ENCODE measurements at places on chromosomes 12 and 14.

GRCh38 chr14:21917699-21918436, 244.2 kb upstream of the OR4E1 start:
- DNase-seq, result no peak

DNA sequence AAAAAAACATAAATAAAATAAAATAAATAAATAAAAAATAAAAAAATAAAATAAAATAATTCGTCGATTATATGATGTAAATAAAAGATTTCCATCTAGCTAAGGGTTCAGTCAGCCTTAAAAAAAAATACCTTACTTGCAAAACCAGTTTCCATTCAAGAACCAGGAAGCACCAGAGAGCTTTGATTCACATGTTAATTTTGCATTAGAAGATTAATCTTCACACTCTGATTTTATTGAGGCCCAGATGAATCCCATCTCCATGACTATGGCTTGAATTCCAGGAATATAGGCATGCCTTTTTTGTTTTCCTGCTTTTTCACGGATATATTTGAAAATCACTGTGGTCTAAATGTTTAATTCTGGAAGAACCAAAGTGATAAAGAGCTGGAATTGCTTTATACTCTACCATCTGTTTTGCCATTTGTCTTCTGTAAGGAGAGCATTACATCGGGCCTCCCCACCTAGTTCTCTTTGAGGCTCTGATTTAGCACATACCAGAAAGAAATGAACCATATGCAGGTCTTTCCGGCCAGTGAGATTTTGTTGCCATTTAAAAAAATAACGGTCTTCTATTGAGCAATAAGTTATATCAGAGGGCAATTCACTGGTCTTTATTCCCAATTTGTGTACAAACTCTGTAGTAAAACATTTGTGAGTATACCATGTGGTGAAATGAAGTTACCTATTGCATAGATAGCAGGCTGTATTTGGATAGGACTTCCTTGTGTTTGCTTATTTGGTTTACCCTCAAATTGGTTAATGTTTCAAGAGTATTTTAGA, 175.5 kb downstream of the AEBP2 start:
- DNase-seq, result no peak

DNA sequence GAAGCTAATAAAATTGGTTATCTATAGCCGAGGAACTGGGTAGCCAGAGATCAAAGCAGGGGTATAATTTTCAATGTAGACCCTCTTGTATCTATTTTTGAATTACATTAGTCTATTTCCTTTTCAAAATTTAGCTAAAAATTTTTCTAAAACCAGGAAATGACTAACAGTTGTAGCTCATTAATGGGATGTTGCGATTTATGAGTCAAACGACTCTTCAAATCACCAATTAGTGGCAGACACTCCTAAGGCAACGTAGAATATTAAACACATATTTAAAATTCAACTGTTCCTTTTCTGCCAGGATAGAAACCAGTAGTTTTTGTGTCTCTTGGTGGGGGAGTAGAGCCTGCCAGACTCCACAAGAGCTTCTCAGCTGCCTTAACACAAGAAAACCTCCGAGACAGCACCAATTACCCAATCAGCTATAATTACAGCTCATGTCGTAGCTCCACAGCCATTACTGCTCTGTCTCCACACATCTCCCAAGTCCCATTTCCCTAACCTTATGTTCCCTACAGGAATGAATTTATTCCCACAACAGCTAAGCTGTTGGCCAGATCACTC, 26.9 kb downstream of the GCN1 start:
- no peak for DNase-seq

- DNase-seq, result no peak
Observed at GRCh38 chr12:113987261-113988063, 21.3 kb upstream of the RBM19 start.

GRCh38 chr14:55399852-55400251, 11.8 kb downstream of the ATG14 start:
- DNase-seq, result no peak

DNA sequence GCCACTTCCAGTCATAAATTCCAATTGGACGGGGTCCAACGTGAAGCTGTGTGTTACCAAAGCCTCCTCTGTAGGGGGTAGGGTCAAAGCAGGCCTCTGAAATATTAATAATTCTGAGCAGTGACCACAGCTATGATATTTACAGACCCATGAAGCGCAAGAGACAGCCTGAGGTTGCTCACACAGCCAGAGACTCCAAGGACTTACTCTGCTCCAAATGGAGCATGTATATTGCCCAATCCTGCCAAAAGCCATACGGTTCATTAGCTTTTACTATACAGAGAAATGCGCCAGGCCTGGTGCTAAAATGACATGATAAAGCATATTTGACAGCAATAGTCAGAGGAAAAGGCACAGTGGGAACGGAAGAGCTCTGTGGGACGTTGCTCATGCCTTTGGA, 151.3 kb downstream of the PAH start:
- DNase-seq, result no peak

DNA sequence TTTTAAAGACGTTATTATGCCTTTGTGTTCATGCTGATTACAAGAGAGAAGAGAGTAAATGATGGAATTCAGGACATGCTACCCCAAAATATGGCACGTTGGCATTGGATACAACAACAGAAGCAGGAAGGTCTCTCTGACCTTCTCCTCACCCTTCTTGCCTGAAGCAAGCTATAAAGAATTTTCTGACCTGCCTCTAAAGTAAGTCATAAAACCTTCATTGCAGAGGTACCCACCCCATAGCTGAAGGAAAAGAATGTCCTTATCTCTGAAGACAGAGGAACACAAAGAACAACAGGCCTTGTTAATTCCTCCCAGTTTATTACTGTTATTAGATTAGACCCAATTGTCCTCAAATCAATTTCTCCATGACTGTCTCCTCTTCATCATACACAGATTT, 176.2 kb downstream of the FBXL14 start:
- no peak for DNase-seq

DNA sequence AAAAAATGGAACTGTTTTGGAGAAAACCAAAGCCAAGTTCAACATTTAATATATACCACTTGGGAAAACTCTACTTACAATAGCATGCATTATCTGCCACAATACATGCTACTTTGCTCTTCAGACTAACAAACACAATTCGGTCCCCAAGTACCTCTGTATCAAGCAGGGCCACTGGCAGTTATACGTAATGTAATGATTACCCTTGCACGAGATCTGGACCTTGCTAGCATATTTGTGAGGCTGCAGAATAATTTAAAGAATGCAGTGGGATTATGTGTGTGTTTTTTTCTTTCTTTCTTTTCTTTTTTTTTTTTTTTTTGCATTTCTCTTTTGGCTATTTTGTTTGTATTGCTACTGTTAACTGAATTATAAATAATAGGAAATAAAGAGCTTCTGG, 22.8 kb upstream of the PYGL start:
- DNase-seq, result no peak

- no peak for DNase-seq
Observed at GRCh38 chr14:64841772-64842750, 37.6 kb downstream of the SPTB start.

- DNase-seq, result no peak
Observed at GRCh38 chr14:54465654-54466053, 23.1 kb downstream of the GMFB start.

GRCh38 chr12:14656846-14657245, 39.6 kb downstream of the GUCY2C start:
- DNase-seq, result no peak

DNA sequence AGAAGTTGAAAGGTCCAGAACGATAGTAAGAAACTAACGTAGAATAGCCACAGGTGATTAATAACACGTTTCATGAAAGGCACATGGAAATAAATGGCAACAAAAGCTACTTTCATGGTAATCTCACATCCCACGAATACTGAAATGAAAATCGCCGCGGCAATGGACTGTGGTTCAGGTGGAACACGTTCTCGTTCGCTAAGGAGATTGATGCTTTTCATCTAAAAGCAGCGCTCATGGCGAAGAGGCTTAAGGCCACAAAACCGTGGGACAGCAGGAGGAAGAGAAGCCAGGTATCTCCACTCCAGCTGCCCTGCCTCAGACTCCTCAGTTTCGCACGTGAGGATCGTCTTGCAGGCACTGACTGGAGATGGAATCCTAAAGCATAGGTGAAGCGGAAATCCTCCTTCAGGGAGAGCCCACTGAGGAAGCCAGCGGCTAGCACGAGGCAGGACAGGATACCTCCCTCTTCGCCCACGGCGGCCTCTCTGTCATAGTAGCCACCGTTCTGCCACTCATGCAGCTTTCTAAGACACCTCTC, 696 bp upstream of the GPHN start:
- DNase-seq, result peak; percentile 1

DNA sequence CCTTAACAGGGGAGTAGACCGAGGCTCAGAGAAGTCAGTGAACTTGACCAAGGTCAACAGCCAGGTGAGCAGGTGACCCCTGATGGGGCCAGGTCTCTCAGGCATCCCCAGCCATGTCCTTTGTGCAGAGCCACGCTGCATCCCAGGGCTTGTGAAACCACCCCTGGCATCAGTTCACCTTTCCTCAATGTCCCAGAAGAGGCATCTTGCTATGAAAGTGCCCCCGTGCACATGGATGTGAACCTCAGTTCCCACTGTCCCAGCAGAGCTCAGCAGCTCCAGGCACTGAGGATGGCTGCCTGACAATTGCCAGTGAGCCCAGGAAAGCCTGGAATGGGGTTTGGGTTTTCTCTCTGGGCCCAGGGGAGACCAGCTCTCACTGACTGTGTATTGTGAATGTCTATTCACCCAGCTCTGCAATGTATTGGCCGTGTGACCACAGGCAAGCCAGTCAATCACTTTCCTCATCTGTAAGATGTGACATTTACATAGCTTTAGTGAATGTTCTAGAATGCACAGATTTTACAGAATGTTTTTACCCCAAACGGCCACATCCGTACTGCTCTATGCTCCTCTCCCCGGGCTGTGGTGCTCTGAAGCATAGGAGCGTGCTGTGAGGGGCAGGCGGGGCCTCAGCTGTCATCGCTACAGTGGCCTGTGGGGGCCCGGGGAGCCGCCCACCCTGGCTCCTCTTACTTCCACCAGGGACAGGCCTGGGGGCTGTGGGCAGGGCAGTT, 4.9 kb downstream of the CACNA2D4 start:
- DNase-seq, result no peak

- DNase-seq, result no peak
Observed at GRCh38 chr14:30287579-30288445, 271.1 kb upstream of the G2E3 start.

DNA sequence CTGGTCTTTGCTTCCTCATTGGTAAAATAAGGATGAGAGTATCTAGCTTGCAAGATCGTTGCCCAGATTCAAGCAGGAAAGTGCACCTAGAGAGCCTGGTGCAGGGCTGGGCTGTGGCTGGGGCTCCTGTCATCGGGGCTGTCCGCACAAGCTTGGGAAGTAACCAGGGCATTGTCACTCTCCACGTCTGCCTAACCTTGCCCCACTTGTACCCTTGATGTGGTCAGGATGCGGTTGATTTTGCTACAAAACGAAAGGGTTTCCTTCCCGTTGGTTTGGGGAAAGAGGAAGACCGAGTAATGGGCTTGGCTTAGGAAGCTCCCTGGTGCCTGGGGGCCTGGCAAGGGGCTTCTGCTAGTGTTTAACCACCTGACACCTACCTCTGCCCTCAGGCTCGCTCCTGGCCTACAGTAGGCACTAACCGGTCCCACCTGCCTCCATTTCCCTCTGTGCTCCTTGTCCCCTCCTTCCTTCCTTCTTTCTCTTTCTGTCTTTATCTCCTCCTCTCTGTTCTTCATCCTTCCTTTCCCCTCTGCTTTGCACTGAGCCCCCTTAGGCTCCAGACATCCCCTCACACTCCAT, 21.8 kb downstream of the MVK start:
- no peak for DNase-seq

- DNase-seq, result no peak
Observed at GRCh38 chr12:68812553-68813241, 4.7 kb downstream of the MDM2 start.

- DNase-seq, result no peak
Observed at GRCh38 chr14:34592623-34593022, 37.3 kb downstream of the SNX6 start.

DNA sequence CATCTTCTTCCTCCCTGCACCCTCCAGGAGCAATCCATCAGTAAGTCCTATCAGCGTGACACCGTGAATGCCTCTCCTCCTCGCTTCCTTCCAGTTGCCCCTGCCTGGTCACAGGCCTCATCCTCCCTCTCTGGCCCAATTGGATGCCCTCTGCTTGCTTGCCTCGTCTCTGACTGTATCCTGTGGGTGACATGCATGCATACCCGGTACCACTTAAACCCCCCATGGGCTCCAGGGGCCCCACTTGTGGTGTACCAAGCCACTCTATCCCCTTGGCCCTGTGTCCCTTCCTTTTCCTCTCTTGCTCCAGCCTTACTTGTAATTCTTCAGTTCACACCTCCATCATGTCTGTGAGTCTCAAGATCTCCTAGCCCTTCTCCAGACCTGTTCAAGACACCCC, 106.0 kb upstream of the RTL1 start:
- DNase-seq, result no peak

DNA sequence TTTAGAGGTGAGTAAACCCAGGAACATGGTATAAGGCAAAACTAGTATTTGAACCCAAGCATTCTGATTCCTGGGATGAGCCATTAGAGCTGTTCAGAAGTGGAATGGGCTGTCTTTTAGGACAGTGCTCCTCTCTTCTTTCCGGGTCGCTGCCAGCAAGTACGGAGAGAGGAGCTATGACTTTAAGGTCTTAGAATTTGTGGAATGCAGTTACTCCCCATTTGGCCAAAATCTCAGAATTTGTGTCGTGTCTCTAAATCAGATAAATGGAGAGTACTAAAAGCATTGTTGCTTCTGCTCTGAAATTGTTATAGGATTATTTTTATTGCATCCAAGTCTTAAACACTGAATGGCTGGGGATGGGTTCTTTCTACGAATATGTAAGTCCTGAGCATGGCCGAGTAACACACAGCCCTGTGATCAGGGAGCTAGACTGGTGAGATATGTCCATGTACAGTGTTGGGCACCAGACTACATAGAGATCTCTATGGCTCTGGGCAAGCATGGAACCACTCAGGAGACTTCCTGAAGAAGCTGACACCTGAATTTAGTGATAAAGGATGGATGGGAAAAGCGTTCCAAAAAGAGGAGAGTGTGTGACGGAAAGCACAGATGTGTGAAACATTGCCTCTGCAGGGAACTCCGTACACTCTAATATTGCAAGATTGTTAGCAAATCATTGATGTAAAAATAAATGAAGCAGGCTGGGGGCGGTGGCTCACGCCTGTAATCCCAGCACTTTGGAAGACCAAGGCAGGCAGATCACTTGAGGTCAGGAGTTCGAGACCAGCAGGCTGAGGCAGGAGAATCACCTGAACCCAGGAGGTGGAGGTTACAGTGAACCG, 184.7 kb downstream of the SRGAP1 start:
- DNase-seq, result no peak

- DNase-seq, result no peak
Observed at GRCh38 chr12:12219664-12220063, 47.2 kb downstream of the LRP6 start.

GRCh38 chr12:128817111-128818015, 6.4 kb downstream of the SLC15A4 start:
- no peak for DNase-seq

- DNase-seq, result no peak
Observed at GRCh38 chr14:39956372-39956771, 524.1 kb upstream of the FBXO33 start.

- DNase-seq, result no peak
Observed at GRCh38 chr14:94771158-94771905, 1.4 kb upstream of the GSC start.
